Fibroblast of skin of right quadriceps (primary cell): ENCODE measurements at places on chromosomes 12 and 14.

DNA sequence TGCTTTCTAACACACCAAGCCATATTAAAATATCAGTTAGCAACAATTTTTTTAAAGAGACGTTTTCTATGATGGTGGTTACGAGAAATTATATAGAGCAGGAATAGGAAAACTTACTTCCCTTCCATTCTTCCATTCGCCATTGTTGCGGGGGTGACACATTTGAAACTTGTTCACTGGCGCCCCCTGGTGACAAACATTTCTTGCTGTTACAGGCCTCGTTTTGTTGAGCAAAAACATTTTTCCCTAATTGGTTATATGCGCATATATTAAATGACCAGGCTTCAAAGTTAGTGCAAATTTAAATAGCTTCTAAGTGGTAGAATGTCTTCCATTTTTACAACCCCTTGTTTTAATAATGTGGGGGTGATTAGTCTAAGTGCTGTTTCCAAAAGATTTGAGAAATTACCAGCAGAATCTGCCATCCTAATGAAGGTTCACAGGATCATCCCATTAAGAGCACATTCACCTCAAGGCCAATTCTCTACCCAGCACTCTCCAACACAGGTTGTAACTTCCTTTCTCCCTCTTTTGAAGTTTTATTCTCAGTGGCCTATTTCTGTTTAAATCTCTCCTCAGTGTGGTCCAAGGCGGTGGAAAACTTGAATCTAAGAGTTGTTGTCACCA is 1124.7 kb downstream of the FLRT2 start:
- DNase-seq = peak; percentile 28

DNA sequence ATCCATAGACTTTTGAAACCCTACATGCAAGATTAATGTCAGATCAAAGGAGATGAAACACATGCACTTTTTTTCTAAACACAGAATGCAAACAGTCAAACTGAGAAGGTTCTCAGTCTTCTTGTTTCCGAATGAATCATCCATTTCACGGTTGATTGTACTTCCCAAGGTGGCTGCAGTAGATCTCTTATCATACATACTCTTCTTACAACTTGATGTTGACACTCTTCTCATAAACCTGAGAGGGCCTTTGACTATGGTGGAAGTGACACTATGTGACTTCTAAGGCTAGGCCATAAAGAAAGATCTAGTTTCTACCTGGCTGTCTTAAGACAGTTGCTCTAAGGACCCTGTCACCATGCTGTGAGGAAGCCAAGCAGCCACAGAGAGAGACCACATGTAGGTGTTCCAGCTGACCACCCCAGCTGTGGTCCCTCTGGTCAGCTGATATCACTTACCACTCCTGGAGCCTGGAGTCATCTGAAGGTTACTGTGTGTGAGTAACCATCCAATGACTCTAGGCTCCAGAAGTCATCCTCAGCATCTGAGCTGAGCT is 67.2 kb upstream of the HMGA2 start:
- DNase-seq = no peak

GRCh38 chr12:120453977-120454376 is 7.7 kb downstream of the GATC start:
- DNase-seq = peak; percentile 15

- peak; percentile 40 for DNase-seq
These were observed 398.3 kb downstream of the APAF1 start for GRCh38 chr12:99043319-99043914.

DNA sequence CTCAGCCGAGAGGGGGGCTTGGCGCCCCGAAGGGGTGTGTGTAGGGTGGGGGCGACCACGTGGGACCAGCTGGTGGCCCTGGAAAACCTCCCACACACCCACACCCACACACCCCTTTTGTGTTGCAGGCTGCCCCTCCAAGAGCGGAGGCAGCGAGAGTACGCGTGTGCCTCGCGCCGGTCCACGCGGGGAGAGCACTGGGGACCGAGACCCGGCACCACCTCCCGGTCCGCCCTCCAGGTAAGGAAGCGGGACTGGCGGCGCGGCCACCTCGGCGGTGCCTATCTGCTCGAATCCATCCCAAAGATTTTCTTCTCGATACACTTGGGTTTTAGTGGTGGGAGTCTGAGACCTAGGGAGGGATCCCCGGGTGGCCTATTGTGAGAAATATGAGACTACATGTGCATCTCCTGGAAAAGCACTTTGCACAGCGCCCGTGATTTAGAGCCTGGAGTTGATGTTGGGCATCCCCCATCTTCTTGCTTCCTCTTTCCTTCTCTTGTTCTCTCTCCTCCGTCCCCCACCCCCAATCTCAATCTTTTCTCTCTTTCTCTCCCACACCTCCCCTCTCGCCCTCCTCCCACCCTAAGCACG is 393 bp downstream of the SYT1 start:
- DNase-seq = no peak

DNA sequence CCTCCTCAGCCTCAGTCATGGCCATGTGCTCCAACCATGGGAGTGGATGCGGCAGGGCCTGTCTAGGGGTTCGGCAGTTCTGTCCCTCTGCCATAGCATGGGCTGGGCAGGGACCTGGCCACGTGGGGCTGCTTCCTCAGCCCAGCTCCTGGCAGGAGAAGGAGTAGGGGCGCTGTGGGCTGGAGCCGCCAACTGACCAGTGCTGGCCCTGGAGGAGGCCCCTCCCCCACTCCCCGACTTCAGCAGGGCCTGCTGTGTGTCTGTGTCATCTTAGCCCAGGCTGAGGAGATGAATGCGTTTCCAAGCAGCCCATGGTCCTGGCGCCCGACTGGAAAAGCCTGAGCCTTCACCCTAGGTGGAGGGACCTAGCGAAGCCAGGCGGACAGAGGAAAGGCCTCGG is 2.7 kb upstream of the PACS2 start:
- no peak for DNase-seq
